ENCODE measurements at places on chromosomes 2 and 18.

- no peak for DNase-seq
Observed at GRCh38 chr2:142974288-142975024, 97.0 kb downstream of the KYNU start.

GRCh38 chr18:77397617-77398016 lies 148.0 kb downstream of the GALR1 start:
- DNase-seq: no peak

DNA sequence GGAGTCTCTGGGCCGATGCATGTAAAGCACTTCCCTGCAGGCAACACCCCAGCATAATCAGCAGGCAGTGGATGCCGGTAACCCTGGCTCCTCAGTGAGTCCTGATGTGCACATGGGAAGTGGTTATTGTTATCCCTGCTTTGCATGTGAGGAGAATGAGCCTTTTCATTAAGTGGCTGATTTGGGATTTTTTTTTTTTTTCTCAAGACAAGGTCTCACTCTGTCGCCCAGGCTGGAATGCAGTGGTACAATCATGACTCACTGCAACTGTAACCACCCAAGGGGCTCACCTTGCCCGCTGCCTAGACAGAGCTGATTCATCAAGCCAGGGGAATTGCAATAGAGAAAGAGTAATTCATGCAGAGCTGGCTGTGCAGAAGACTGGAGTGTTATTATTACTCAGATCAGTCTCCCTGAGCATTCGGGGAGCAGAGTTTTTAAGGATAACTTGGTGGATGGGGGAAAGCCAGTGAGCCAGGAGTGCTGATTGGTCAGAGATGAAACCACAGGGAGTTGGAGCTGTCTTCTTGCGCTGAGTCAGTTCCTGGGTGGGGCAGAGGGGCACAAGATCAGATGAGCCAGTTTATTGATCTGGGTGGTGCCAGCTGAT lies 95.4 kb downstream of the SOCS6 start:
- DNase-seq: no peak

DNA sequence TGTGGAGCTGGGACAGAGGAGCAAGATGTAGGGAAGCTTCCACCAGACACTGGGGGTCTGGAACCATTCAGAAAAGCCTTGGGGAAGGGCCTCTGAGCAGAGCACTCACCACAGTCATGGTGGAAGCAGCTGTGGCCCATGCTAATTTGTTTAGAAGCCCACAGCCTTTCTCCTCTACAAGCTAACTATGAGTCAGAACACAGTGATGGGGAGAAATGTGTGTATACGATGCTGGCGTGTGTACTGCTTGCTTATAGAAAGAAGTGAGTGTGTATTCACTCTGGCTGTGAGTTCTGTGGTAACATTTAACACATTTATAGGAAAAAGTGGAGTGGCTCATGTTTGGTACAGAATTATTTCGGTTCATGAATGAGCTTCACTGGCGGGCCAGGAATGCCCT lies 157.0 kb upstream of the ACAA2 start:
- DNase-seq: no peak

GRCh38 chr18:34647251-34647650 lies 62.8 kb upstream of the DTNA start:
- no peak for DNase-seq
